Renal pelvis (tissue), 12 donors: ENCODE measurements at places on chromosomes 6 and 20. TPM values are rescaled to one million over a fixed set of nuclear protein-coding genes. Genes with fewer than 3 reads are reported as not detected.

DNA sequence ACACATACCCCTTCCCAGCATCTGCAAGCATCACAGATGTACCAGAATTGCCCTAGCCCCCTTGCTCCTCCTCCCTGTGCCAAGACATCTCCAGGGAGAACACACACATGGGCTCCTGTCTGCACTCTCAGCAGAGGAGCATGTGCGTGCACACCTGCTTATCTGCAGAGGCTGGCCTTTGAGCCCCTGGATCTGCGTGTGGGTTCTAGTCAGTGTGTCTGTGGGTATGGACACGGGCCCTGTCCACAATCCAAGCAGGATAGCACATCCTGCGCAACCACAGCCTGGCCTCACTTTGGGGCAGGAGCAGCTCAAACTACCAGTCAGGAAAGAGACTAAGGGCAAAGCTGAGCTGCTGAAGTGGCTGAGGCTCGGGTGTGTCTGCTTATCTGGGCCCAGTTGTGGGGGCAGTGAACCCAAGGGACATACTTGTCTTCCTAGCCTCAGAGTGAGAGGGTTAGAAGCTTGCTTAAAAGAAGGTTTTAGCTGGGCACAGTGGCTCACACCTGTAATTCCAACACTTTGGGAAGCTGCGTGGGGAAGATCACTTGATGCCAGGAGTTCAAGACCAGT lies 41.0 kb downstream of the HM13 start:
- DNase-seq: no peak

DNA sequence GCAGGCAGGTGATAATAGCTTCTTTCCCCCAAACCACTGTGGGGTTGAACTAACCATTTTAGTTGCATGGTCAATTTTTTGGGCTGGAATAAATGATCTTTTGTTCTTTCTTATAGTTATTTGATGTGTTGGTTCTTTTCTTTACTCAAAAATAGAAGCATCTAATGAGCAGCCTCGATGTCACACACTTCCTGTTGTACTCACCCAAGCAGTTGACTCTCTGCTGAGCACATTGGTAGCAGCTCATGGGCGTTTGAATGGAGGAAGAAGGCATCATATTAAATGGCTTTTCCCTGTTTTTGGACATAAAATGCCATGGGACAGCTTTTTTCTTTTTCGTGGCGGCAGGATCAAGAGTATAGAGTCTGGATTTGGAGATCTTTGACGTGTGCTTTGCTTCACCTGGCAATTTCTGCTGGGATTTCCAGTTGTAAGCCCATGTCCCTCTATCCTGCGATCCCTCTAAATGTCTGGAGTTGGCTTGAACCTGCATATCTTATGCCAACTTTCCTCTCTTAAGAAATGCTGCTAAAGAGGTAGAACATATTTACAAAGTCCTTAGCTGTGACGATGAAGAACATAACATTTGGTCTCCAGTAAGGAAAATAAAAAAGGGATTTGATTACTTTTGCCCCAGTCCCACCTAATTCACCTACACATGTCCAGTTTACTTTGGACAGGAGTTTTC lies 268.3 kb downstream of the PRL start:
- DNase-seq: no peak

- no peak for DNase-seq
Measured at GRCh38 chr20:3162080-3162611, 2.5 kb upstream of the FASTKD5 start.

GRCh38 chr6:44126320-44127149 lies 717 bp downstream of the MRPL14 start:
- peak; percentile 76 for DNase-seq

GRCh38 chr6:5956939-5957338 lies 49.8 kb downstream of the NRN1 start:
- no peak for DNase-seq

DNA sequence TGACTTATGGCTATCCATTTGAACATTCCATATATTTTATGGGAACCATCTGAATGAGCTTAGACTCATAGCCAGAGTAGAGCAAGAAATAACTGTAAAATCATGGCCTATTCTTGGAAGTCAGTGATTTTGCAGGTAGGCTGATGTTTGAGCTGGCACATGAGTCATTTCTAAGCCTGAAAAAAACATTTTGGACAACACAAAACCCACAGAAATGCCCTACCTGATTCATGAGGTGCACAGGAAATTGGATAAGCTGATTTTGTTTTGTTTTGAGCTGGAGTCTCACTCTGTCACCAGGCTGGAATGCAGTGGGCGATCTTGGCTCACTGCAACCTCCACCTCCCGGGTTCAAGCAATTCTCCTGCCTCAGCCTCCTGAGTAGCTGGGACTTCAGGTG lies 443.0 kb downstream of the PKHD1 start:
- DNase-seq: no peak

DNA sequence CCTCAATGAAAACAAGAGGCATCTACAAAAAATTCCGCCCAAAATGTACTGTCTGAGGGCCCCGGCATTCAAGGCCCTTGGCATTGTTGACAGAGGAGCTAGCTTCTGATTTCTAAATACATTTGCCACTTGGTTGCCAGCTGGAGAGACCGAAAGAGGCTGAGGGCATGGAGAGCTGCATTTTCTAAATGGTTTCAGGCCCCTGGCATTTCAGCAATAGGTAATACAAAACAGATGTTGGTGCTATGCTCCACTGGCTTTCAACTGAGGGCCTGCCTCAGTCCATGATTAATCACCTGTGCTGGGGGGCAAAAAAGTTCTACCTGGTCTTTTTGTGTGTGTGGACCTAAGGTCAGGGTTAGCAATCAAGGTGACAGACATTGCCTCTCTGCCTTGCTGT lies 79.5 kb upstream of the ISM1 start:
- peak; percentile 36 for DNase-seq

DNA sequence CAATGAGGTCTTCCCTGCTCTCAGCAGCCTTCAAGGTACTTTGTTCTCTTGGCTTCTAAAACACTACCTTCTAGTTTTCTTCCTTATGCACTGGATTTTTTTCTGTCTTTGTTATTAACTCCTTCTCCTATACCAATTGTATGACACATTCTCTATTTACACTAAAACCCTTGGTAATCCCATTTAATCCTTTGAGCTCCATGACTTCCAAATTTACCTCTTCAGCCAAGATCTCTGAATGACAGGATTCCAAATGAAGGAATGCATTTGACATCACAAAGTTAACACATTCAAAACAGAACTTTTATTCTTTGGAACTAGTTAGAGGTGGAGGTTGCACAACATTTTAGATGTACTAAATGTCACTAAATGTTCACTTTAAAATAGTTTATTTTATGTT lies 86.6 kb upstream of the SAMD5 start:
- no peak for DNase-seq

- no peak for DNase-seq
Measured at GRCh38 chr6:110795271-110795670, 20.0 kb downstream of the CDK19 start.

GRCh38 chr20:34986311-34987287 lies 30.9 kb downstream of the MYH7B start:
- DNase-seq: no peak

DNA sequence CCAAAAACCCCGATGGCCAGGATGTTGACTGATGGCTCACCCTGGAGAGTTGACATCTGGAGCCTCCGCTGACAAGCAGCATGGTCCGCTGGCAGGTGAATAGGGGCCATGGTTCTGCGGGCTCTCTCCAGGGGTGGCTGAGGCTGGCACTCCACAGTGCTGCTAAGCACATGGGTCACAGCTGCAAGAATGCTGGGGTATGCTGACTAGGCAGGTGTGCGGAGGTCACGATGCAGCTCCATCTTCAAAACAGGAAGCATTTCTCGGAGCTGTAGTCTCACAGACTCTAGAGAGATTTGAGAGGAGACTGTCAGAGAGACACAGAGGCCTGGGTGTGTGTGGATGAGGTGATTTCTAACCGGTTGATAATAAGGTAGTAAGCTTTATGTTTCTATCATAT lies 341.6 kb downstream of the NRN1 start:
- DNase-seq: no peak

DNA sequence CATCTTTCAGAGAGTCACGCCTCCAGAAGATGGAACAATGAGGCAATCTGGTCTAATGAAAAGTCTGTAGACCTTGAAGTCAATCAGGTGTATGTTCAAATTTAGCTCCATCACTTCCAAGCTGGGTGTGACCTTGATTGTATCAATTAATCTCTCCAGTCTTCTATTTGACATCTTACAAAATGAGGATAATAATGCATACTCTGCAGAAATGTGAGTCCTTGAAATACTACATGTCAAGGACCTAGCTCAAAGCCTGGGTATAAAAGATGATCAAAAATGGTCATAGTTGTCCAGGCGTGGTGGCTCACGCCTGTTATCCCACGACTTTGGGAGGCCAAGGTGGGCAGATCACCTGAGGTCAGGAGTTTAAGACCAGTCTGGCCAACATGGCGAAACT lies 29.8 kb downstream of the CGA start:
- DNase-seq: no peak

- no peak for DNase-seq
Measured at GRCh38 chr6:50007819-50008218, 14.0 kb downstream of the DEFB110 start.

- DNase-seq: no peak
Measured at GRCh38 chr20:44796311-44796710, 14.0 kb downstream of the RIMS4 start.

- no peak for DNase-seq
Measured at GRCh38 chr6:68059899-68060298, 575.2 kb upstream of the ADGRB3 start.

- DNase-seq: no peak
Measured at GRCh38 chr6:130674604-130675003, 152.6 kb upstream of the SMLR1 start.

DNA sequence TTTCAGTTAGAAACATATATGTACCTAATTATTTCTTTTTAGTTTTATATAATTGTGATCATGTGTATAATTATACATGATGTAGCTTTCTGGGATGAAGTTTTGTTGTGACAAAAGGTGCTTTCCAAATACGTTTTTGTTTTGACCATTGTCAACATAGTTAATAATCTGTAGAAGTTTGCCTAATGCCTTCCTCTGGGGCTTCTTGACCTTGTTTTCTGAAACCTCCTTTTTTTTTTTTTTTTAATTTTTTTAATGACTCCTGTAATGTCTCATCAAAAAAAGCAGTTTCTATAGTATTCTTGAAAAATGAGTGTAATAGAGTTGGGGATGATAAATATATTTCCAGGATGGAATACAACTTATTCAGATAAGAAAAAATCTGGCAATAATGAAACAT lies 434.7 kb upstream of the SOX4 start:
- DNase-seq: no peak

GRCh38 chr6:33198853-33199436 lies 1.5 kb downstream of the RXRB start:
- no peak for DNase-seq

DNA sequence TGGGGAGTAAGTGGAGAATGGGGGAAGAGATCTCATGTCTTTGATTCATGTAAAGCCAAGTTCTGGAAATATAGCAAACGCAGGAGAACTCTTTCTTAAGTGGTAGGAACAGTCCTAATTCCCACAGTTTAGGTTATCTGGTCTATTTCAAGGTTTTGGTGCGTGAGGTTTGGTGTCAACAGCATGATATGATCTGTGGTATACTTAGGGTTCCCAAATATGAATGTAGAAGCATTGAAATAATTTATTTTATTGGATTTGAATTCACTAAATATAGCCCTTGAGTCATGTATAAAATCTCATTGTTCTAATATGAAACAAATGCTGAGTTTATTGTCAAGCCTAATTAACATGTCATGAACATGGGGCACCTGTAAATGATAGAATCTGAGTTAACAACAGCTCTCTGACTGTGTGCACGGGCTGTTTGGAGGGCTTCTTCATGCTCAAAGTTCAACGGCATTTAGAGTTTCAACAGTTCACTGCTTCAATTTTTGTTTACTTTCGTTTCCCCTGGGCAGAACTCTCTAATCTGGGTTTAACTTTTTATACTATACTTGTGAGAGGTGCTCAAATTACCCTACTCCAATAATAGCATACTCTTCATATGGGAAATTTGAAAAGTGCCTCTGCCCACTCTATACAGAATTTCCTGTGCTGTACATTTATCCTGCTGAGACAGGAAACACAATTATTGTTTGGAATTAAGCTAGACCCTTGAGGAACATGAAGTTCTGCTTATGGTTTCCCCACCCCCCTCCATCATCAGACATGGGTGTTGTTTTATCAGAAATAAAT lies 236.3 kb upstream of the ZNF217 start:
- DNase-seq: peak; percentile 31

GRCh38 chr6:87721311-87721710 lies 19.3 kb upstream of the AKIRIN2 start:
- DNase-seq: no peak

GRCh38 chr20:1917786-1918185 lies 22.6 kb downstream of the SIRPA start:
- DNase-seq: no peak

GRCh38 chr20:49540232-49540620 lies 27.7 kb downstream of the PTGIS start:
- DNase-seq: no peak

DNA sequence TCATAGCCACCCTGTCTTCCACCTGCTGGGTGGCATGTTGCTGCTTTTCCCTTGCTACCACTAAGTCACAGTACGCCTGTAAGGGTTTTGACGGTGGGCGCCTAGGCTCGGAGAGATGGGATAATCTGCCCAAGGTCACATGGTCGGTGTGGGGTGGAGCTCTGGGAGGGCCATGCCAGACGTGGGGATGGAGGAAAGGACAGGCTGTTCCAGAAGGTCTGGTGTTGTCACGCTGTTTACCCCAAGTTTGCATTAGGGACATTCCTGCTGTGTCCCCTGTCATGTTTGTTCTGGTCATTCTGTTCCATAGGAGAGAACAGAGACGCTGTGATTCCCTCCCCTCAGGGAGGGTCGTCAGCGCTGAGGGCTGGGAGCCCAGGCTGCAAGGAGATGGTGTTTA lies 16.1 kb downstream of the IP6K3 start:
- DNase-seq: no peak

- DNase-seq: no peak
Measured at GRCh38 chr6:19637010-19637409, 200.2 kb upstream of the ID4 start.

GRCh38 chr6:90382760-90383159 lies 86.1 kb upstream of the BACH2 start:
- no peak for DNase-seq

DNA sequence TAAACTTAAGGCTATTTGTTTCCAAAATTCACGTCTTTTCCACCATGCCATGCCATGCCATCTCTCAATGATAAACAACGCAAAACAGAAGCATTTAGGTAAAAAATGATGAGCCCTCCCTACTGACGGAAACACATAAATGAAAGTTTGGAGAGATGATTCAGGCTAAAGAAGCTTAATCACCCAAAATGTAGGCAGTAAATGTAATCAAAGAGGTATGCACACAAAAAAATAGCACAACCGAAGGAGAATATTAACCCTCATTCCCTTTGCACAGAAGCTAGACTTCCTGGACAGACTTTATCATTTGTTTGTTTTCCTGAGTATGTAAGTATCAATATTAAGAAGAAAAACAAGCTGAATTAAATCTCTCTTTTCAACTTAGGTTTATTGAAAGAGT lies 28.8 kb downstream of the DCDC2 start:
- no peak for DNase-seq

GRCh38 chr20:40336533-40336932 lies 352.5 kb downstream of the MAFB start:
- DNase-seq: no peak

Gene CCHCR1
- polyA plus RNA-seq: 35.4 TPM

Gene RBPJL
- not detected for polyA plus RNA-seq
